ENCODE measurements at places on chromosomes 16 and 17.

DNA sequence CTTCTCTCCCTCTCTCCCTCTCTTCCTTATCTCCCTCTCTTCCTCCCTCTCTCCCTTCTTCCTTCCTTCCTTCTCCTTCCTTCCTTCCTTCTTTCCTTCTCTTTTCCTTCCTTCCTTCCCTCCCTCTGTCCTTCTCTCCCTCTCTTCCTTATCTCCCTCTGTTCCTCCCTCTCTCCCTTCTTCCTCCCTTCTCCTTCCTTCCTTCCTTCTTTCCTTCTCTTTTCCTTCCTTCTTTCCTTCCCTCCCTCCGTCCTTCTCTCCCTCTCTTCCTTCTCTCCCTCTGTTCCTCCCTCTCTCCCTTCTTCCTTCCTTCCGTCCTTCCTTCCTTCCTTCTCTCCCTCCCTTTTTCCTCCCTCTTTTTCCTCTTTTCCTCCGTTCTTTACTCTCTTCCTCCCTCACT, 38.6 kb downstream of the HS3ST4 start:
- no peak for DNase-seq

DNA sequence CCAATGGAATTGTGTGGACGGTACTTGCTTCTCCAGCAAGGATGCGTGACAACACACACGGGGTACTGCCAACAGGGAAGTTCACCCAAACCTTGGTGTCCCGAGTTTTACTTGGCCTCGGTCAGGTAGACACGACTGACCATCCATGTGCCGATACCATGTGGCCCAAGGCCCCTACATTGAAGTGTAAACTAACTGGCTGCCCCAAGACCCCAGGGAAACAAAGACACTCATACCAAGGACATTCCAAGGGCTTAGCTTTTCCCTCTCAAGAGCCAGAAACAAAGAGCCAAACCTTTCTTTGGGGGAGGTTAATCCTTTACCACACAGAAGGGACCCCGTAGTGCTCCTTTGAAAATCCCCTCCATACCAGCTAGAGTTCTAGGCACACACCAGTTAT, 215.9 kb upstream of the TNRC6C start:
- no peak for DNase-seq

DNA sequence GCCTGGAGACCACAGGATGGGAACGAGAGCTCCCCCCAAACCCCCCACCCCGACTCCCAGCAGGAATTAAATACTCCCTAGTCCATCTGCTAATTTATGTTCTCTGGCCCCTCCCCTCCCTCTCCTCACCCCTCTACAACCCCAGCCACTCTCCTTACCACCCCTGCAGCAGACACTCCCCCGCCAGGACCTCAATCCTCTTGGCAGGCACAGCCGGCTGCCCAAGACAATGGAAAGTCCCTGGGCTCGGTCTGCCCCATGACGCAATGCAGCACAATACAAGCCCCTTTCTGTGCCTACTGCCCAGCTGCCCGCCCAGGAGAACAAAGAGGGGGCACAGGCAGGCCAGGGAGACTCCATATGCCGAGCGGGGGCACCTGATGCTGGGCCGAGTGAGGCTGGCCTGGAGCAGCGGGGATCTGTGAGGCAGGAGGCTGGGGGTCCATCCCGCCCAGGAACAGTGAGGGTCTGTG, 30.3 kb upstream of the CDC42EP4 start:
- DNase-seq: peak; percentile 98

DNA sequence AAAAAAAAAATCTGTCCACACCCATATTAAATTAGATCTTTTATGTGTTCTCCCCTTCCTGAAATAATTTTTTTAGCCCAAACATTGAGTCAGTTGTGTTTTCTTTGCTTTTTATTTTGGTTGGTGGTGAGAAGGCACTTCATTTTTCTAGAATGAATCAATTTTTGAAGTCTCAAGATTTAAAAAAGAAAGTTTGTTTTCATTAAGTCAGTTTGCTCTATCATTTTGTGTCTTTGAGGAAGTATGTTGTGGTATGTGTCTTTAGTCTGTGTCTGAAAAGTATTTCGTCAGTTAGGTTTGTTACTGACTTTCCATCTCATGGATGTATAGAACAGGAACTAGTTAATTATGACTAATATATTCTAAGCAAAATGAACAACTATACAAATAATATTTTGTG, 3.8 kb downstream of the IGF2BP1 start:
- no peak for DNase-seq

- DNase-seq: no peak
Measured at GRCh38 chr17:79046916-79047280, 22.9 kb downstream of the C1QTNF1 start.

DNA sequence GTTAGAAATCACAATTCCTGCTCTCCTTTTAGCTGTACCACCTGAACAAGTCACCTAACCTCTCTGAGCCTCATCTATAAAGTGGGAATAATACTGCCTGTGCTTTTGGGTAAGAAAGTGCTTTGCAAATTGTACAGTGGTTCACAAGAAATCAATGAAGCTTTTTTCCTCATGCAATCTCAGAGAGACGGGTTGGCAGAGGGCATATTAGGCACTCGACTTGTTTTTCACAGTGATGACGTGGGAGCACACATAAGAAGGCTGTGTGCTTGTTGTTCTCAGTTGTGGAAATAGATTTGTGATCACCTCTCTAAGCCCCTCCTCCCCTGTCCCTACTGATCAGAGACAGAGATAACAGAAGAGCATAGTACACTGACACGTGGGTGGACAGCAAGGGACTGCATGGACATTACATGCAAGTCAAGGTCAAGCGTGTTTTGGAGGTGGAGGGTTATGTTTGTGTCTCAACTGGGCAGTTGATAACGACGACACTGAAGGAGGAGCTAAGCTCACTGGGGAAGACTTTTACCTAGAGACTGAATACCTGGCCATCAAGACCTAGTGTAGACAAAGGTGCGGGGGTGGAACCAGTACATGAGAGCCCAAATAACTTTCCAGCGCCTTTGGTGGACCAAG, 1.7 kb upstream of the GPT2 start:
- DNase-seq: no peak

- DNase-seq: peak; percentile 66
Measured at GRCh38 chr17:45997624-45998023, 1.4 kb upstream of the STH start.

DNA sequence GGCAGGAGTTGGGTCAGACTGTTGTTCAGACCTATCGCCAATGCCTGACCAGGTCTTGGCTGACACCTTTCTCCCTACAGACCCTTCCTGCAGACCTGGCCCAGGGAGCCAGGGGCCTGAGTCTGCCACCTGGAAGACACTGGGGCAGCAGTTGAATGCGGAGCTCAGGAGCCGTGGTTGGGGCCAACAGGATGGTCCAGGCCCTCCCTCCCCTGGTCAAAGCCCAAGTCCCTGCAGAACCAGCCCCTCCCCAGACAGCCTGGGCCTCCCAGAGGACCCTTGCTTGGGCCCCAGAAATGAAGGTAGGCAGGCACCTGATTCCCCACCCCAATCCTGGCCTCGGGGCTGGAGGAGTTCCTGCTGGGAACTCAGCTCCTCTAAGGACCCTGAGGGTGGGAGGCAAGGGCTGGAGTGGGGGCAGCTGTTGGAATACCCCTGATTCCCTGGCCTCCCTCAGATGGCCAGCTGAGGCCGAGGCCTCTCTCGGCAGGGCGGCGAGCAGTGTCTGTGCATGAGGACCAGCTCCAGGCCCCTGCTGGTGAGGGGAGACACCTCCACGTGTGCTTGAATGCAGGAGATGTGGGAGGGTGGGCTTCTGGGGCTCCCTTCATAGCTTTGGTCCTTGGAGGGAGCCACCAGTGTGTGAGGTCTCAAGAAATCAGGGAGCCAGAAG, 3.6 kb downstream of the ACD start:
- DNase-seq: no peak

DNA sequence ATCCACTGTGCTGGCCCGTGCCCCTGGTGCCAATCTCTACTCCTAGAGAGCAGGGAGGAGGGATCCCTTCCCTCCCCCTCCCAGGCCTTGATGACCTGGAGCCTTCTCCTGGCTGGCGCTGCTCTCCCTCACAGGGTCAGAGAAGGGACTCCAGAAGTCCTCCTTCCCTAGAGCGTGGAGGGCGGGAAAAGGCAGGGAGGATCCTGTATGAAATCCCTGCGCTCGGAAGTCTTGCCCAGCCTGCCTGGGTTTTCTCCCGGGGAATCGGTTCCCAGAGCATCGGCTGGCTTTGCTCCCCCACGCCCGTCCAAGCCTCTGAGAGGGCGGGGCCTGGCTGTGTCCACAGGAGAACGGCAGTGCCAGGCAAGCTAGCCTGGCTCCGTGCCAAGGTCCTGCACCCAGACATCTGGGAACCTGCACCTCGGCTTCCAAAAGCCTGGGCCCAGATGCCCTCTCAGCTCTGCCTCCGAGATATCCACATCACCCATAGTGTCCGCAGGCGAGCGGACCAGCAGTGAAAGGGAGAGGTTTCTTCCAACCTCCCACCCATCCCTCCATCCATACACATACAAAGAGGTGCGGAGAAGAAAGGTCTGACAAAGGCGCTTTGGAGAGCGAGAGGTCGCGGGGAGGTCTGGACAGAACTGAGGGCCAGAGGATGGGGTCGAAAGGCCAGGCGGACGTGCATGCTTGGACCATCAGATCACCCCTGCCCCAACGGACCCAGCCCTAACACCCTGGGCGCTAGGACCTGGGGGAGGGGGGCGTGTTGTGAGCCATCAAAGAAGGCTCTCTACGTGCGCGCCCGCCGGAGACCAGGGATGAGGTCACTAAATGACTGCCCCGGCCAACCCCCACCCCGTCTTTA, 1.1 kb downstream of the MPP2 start:
- DNase-seq: peak; percentile 84

GRCh38 chr16:78365366-78365765, 265.9 kb downstream of the WWOX start:
- DNase-seq: no peak

DNA sequence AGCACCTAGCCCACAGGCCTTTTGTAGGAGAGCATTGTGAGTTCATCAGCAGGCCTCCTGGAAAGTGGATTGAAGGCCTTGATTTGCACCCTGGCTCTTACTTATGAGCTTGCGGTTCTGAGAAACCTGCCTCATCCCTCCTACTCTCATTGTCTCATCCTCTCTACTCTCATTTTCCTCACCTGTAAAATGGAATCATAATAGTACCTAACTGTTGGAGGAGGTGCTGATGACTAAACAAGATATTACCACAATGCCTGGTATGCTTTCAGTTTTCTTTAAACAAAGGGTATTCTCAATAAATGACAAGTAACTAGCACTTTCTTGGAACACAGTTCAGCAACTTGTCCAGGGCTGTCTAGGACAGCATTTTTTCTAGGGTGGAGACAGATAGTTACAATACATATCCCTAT, 243.1 kb upstream of the MAF start:
- DNase-seq: no peak

GRCh38 chr17:76659928-76660655, 16.5 kb upstream of the ST6GALNAC1 start:
- DNase-seq: no peak

- DNase-seq: no peak
Measured at GRCh38 chr16:1204933-1205332, 20.1 kb downstream of the TPSG1 start.

- no peak for DNase-seq
Measured at GRCh38 chr16:30406795-30407101, 658 bp upstream of the ZNF771 start.

DNA sequence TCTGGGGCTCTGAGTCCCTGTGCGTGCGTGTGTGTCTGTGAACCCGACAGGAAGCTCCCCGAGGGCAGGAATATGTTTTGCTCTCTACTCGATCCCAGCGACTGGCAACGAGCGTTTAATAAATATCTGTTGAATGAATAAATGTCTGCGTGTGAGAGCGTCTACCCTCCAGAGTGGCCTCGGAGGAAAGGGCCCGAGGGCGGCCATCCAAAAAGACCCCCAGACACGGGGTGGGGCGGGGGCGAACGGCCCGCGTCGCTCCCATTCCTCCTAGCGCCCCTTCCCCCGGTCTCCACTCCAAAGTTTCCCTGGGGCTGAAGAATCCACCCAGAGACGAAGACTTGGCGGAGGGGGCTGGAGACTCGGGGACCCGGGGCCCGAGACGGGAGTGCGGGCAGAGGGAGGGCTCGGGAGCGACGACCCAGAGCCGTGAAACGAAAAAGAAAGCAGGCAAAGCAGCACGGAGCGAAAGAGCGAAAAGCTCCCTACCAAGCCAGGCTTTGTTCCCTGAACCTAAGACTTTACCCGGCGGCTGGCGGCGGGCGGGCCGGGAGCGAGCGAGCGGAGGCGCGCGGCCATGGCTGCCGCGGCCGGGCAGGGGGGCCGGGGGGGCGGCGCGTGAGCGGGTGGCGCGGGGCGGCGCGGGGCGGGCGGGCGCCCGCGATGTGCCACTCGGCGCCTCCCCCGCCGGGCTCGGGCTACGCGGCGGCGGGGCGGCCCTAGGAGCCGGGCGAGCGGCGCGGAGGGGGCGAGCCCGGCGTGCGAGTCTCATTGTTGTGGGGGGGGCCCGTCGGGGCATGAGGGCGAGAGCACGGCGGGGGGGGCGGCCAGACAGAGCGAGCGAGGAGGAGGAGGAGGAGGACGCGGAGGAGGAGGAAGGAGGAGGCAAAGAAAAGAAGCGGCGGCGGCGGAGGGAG, at the start of gene MLLT6:
Gene MLLT6 (plus strand): TSS at position 668 of the 917 bp plus-strand sequence. CDS start 360 bp downstream, outside the sequence.
- peak; percentile 92 for DNase-seq

GRCh38 chr17:7853691-7854038, 1.2 kb upstream of the TMEM88 start:
- DNase-seq: no peak

GRCh38 chr17:57537524-57538410, 207.3 kb downstream of the CCDC182 start:
- DNase-seq: peak; percentile 58

DNA sequence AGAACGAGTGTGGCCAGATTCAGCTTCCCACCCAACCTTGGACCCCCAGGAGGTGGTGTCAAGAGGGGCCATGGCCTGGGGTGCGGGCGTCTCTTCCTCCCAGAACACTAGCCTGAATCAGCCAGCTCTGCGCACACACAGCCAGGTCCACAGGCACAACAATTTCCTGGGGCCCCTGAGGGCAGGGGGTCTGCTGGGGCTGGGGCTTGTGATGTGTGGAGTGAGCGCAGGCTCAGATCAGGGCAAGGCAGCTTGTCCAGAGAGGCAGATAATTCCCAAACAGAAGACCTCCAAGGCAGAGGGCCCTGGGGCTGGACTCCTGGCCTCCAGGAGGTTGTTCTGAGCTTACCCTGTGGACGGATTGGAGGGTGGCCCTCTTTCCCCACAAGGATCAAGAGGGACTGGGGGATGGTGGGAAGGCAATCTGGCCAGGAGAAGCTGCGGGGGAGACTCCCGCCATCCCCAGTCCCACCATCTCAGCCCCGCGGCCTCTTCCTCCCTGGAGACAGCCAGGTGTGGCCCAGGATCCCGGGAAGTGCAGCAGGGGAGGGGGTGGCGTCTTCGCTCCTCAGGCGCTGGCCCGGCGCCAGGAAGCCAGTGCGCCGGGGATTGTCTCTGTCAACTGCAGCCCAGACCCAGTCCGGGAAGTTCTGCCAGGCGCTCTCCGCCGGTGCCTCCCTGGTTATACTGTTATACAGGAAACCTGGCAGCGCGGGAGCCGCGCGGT, 52.0 kb upstream of the AMZ2 start:
- no peak for DNase-seq

Data from astrocyte of the hippocampus (primary cell).